ENCODE measurements at places on chromosomes 7 and 10.

- no peak for DNase-seq
Observed at GRCh38 chr7:43703573-43703972, 25.8 kb downstream of the COA1 start.

GRCh38 chr7:92768501-92769393 is 67.6 kb downstream of the CDK6 start:
- no peak for DNase-seq

DNA sequence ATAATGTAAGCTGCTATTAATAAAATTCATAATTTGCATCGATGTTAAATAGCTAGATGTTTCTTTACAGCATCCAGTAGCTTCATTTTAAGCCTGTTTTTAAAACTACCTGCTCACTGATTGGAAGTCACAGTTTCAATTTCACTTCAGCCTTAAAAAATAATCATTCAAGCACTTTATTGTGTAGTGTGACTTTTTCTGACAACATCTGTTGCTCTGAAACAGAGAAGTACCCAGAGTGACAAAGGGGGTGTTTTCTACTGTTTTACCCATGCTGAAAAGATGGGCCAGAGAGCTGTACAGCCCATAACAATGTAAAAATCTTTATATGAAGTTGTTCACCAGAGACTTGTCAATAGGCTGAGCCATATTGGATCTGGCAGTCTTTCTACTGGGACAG is 437.2 kb downstream of the MDFIC start:
- DNase-seq: no peak

DNA sequence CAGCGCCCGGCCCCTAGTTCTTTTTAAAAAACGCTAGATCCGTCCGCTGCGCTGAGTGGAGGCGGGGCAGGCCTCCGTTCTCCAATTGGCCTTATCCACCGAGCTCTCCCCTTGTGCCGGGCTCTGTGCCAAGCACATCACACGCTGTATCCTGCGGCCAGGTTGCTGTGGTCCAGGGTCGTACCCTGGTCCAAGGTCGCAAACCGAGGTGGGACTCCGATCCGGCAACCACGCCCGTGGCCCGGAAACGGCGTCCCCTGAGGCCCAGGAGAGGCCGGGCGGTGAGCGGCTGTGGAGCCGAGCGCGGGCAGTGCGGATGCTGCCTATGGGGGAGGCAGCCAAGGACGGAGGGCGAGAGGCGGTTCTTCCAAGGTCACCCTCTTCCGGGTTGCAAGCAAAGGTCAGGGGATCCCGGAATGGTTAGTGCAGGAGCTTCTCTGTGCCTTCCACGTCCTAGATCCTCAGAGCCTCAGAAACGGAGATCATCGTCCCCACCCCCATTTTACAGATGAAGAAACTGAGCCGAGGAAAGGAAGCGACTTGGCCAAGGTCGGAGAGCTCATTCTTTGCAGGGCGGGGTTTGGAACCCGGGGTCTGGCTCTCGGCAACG is 72.4 kb upstream of the LRRC4 start:
- DNase-seq: no peak

- no peak for DNase-seq
Observed at GRCh38 chr7:87128861-87129267, 23.4 kb upstream of the DMTF1 start.

DNA sequence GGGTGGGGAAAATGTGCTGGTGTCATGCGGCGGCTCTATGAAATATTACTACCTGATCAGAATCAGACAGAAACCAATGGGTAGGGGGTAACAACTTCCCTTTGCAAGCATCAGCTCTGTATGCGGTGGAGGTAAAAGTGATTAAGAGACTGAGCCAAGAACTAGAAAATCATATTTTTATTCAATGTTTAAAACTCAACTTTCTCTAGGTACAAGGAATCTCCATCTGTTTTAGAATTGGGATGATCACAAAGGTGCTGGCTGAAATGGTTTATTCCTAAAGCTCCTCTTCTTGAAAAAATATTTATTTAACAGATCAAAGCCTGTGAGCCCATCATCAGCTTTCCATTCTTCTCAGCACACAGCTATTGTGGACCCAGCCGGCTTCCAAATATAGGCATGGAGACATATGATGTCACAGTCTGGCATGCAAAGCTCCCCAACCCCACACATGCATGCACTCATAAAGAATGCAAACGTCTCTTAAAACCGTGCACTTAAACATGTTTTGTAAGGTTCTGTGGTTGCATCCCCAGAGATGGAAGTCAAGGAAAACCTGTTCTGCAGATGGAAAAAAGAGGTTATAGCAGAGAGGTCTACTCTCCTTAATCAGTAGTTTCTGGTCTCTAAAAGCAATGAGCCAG is 126.0 kb downstream of the SKIDA1 start:
- DNase-seq: no peak

GRCh38 chr10:132730573-132730953 is 55.4 kb downstream of the NKX6-2 start:
- no peak for DNase-seq

DNA sequence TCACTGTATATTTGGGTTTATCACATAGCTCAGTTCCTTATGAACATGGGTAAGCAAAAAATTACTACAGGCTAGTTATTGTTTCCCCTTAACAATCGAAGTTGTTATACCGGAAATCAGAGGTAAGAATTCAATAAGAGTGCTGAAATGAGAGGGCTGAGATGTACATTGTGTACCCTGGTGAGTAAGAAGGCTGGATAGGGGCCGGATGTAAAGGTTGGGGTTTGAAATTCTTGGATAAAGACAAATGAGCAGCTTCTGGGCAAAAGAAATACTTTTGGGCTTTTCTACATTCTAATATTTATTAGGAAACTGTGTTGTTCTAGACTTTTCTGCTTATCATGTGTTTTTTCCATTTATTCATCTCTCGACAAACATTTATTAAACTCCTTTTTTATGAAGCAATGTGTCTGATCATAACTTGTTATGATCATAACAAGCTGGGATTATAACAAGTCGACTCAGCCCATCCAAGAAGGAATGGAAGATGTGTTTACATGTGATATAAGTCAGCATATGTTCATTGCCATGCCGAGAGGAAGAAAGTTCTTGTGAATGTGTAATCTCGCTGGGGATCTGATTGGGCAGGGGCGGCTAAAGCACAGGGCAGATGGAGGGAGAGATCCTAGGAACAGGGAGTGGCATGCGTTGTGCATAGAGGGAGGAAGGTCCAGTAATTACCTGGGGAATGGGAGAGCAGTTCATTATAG is 155.3 kb downstream of the PLXDC2 start:
- no peak for DNase-seq

DNA sequence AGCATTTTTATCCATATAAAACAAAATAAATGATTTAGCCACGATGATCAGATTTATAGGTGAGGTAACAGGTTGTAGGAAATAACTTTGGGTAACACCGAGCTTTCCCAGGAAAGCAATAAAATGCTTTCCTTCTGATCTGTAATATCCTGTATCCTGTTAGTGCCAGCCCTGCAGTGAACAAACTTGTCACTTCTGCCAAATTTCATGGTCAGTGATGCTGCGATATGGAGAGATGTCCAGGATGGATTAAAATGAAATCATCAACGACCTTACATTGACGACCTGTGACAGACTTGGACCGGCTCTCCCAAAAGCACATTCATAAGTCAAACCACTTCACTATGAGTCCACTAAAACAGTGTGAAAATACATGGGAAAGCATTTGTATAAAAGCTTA is 608.0 kb upstream of the NRP1 start:
- DNase-seq: no peak

DNA sequence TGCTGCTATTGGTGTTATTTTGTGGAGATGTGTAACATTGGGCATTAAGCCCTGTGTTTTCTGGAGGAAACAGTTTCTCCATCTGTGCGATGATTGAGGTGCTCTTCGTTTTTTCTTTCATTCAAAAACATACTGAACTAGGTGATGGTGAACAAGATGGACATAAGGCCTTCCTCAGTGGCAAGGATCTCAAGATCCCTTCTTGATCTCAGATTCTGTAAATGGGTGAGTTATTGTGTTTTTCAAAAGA is 759 bp upstream of the ELAPOR2 start:
- no peak for DNase-seq

DNA sequence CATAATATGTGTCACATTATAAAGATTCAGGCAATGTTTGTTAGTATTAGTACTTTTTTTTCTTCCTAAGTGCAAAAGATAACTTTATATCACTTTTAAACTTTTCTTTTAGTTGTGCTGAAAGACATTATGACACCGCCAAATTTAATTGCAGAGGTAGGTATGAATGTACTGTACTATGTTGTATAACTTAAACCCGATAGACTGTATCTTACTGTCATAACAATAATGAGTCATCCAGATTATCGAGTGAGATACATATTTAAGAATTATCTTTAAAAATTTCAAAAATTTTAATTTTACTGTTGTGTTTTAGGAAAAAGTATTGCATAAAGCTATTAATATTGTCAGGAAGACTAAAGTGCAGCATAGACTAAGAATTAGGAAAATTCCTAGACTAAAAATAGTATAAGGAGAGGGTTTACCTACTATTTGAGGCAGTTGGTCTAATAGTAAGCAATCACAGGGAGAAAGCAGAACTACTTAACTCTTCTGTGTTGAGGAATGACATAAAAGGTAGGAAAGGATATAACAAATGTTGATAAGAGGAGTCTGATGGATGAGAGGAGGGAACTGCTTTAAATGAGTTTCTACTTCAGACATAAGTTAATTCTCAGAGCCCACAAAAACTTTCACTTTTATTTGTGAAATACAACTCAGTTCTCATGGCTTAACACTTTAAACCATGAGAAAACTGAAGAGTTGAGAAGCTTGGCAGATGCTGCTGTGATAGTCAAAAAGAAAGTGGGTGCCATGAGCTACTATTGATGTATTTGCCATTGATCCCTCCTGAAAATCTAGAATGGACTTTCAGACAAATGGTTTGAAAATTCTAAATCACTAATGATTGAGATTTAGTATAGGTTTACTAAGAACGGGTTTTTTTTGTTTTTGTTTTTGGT is 67.8 kb downstream of the PTEN start:
- DNase-seq: no peak

GRCh38 chr10:60206735-60207134 is 182.9 kb downstream of the ANK3 start:
- no peak for DNase-seq

- no peak for DNase-seq
Observed at GRCh38 chr10:77173615-77174461, 463.8 kb downstream of the KCNMA1 start.

DNA sequence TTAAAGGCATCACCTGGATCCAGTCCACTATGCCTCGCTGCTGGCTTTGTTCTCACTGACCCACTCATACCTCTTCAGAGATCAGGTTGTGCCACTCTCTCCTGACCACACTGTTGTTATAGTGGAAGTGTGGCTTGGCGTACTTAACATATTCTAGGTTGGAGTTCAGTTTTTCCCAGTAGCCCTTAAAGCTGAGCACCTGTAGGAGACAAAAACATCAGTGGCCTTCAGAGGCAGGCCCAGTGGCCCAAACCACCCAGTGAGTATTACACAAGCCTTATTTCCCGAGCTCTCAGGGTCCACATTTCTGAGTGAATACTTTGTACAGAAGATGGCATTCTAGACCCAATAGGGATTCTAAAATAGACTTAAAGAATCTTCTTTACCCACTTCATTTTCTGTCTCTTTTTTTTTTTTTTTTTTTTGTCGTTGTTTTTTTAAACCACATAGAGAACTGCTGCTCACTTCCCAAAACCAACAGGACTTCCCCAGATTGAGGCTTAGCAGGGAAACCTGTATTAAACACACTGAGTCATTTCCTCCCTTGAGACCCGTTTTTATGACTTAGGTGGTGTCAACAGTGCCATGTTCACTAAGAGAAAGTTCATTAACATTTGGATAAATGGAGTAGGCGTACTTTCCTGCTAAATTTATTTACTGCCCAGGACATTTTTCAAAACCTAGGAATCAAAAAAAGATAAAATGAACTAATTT is 85.8 kb downstream of the GSAP start:
- no peak for DNase-seq

DNA sequence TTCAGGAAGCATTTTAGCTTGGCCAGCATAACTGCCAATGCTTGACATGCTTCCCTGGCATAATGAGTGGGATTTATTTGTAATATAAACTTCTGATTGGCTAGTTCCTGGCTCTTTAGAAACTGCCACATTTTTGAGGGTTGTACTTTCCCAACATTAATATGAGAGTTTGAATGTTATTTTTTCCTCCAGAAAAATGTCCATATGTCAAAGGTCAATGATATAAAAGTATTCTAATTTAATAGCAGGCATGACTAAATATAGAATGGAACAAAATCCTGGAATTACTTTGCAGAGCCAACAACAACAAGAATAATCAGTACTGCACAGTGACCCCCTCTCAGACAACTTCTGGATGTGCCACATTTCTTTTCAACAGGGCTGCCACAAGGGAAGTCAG is 352.6 kb downstream of the PRPF18 start:
- no peak for DNase-seq

DNA sequence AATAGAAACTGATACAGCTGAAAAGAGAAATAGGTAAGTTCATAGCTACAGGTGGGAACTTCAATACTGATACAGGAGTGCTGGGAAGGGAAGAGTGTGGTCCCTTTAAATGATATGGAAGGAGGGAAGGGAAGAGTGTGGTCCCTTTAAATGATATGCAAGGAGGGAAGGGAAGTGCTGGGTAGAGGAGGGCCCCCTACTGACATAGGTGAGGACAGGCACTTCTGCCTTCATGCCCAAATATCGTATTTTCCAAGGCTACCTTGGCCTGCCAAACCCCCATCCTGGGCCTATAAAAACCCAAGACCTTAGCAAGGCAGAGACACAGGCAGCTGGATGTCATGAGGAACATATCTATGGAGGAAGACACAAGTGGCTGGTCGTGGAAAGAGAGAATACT is 92.3 kb downstream of the MAGI2 start:
- no peak for DNase-seq

DNA sequence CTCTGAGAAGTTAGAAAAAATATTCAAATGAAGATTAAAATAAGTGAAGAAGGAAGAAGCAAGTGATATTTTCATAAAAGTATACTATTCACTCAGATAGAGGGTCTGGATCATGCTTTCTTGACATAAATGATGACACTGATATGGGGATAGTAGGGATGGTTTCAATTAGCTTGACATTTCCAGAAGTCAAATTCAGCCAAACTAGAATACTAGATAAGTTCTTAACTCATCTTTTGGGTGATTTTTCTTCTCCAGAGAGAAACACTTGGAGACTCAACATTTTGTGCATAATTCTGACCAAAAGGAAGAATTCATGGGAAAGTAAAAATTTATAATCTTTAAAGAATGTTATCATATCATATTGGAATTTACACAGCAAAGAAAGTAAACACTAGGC is 152.0 kb upstream of the LRGUK start:
- DNase-seq: no peak

DNA sequence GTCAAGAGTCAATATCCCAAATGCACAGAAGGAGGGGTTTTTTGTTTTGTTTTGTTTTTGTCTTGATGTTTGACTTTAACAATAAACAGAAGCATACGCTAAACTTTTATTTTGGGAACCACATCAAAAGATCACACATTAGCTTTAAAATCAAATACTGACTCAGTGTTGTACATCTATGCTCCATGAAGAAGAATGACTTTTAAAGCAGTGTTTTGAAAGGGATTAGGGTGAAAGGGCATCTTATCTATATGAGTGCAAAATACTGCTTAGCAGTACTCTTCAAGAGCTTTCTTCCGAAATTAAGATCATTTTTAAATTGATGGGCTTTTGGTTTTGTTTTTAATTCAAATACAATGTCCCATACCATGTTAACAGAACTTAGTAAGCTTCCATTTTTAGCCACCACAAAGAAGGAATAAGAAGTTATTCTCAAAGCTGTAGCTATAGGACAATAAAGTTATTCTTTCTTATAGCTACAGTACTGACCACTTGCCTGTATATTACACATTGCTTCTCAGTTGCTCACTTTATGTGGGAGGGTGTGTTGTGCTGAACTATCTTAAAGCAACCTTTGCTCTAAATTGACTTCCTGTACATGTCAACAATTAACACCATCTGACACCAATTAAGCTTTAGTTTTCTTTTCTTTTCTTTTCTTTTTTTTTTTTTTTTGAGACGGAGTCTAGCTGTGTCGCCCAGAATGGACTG is 144.3 kb upstream of the KAT6B start:
- no peak for DNase-seq

Data from NCI-H1048 (cell line).